Heart right ventricle (tissue), 16 donors: ENCODE measurements at places on chromosomes 1 and 21.

DNA sequence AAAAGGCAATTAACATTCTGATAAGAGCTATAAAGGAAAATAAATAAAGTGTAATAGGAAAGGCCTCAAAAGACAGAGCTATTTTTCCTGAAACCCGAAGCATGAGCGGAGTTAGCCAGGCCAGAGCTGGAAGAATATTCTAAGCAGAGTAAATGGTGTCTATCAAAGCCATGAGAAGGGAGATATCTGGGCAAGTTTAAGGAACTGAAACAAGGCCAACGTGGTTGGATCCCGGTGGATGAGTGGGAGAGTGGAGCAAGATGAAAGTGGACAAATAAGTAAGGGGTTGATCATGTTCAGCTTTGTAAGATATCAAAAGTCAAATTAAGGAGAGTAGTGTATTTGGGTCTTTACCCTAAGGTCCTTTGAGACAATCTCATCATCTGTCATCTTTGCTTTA is 234.0 kb downstream of the TM2D1 start:
- no peak for DNase-seq

DNA sequence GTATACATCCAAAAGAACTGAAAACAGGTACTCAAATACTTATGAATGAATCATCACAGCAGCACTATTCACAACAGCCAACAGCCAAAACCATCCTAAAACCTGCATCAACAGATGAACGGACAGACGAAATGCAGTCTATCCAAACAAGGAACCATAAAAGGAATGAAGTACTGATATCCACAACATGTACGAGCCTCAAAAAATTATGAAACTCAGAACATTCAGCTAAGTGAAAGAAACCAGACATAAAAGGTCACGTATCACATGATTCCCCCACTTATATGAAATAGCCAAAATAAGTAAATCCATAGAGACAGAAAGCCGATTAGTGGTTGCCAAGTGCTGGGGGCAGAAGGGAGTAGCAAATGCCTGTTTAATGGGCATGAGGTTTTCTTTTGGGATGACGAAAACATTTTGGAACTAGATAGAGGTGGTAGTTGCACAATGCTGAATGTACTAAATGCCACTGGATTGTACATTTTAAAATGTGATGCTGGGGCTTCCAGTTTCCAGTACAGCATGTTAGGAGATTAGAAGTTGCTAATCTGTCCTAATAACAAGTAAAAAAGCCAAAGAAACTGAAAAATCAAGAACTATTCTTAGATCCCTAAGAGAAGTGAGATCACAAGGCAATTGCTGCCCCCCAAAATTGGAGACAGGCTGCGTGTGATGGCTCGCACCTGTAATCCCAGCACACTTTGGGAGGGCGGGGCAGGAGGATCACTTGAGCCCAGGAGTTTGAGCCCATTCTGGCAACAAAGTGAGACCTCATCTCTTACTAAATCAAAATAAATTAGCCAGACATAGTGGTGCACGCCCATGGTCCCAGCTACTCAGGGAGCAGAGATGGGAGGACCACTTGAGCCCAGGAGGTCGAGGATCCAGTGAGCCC is 25.3 kb downstream of the CLSTN1 start:
- no peak for DNase-seq

GRCh38 chr1:92764116-92764515 is 20.8 kb downstream of the EVI5 start:
- DNase-seq: no peak

GRCh38 chr1:164922585-164922984 is 363.6 kb downstream of the PBX1 start:
- no peak for DNase-seq

GRCh38 chr1:61741711-61742619 is at the start of gene PATJ:
TSS of gene PATJ (plus strand) at chr1:61742480. CDS start at chr1:61762893, 20,413 bp downstream.
- DNase-seq: peak; percentile 57

DNA sequence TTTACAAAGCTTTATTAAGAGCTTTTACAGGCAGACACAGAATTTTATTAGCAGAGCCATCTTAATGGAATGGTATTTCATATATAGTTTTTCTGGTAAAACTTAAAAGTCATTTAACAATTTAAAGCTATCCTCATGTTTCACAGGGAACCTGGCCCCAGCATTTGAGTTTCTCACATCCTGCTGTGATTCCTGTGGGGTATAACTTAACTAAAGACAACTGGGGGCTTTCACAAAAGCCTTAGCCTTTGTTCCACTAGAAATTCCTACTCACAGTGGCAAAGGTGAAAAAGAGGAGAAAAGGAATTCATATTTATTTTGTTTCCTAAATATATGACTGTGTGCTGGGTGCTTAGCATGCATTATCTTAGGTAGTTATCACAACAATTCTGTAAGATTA is 233.9 kb downstream of the DENND1B start:
- no peak for DNase-seq

DNA sequence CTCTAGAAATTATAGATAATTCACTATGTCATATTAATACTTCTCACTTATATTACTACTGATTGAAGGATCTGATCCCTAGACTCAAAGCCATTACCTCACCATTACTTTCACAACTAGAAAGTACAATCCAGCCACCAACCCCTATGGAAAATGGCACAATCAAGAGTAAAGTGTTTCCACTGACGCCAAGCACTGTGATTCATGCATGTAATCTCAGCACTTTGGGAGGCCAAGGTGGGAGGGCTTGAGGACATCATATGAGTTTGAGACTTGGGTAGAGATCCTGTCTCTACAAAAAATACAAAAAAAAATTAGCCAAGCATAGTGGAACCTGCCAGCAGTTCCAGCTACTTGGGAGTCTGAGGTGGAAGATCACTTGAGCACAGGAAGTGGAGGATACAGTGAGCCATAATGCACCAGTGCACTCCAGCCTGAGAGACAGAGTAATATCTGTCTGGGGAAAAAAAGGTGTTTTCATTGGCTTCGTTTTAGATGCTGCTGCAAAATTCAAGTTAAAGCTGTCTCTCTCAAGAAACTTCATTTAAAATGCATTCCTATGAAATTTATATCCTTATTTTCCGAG is 126.5 kb downstream of the AKT3 start:
- DNase-seq: no peak

DNA sequence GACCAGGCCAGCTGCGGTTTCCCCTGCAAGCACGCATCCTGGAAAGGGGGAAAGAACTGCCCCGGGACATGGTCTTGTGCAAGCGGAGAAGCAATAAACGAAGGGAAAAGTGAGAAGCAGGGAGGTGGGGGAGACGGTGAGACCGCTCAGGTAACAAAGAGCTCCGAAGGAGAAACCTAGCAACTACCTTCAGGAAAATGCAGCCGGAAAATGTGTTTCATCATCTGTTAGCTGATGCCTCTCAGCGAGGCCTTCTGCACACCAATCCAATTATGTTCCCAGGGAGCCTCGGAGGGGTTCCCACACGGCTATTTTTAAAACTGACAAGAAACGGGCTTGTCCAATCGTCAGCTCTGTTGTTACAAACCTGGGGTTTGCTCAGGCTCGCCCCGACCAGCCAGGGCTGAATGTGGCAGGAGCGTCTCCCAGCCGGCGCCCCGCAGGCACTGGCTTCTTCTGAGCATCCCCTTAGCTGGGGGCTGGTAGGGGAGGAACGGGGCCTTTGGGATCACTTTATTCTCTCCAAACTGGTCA is 3.4 kb downstream of the RIPK4 start:
- no peak for DNase-seq

GRCh38 chr1:112872551-112872962 is 83.4 kb downstream of the SLC16A1 start:
- DNase-seq: no peak

GRCh38 chr1:178849918-178850317 is 21.0 kb downstream of the ANGPTL1 start:
- no peak for DNase-seq

GRCh38 chr1:115869064-115869463 is 28.1 kb upstream of the NHLH2 start:
- no peak for DNase-seq

DNA sequence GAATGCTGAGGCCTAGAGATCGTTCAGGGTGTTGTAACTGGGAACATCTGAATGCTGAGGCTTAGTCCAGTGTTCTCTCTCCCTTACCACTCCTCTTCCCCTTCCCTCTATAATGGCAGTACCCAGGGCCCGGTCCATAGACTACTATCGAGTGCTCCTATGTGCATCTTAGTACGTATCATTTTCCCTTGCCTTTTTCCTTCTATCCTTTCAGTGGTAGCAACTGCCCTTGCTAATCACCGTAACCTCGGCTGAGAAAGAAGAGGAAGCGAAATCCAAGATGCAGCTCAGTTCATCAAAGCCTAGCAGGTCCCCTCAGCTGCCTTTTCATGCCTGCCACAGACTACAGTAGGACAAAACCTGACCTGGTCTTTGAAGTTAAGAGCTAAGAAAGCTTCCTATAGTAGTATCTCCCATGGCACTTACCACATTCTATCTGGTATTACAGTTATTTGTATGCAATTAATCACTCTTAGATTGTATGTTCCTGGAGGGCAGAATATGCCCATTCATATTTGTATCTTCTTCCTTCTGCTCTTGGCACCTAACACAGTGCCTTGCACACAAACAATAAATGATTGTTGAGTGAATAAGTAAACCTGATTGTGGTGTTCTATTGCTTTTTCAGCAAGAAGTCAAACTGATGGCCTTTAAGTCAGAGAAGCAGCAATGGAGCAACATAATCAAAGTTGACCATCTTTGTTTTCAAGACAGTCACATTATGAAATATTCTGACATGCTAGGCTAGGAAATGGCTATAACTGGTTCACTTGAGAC is 22.4 kb downstream of the CNIH4 start:
- DNase-seq: no peak

DNA sequence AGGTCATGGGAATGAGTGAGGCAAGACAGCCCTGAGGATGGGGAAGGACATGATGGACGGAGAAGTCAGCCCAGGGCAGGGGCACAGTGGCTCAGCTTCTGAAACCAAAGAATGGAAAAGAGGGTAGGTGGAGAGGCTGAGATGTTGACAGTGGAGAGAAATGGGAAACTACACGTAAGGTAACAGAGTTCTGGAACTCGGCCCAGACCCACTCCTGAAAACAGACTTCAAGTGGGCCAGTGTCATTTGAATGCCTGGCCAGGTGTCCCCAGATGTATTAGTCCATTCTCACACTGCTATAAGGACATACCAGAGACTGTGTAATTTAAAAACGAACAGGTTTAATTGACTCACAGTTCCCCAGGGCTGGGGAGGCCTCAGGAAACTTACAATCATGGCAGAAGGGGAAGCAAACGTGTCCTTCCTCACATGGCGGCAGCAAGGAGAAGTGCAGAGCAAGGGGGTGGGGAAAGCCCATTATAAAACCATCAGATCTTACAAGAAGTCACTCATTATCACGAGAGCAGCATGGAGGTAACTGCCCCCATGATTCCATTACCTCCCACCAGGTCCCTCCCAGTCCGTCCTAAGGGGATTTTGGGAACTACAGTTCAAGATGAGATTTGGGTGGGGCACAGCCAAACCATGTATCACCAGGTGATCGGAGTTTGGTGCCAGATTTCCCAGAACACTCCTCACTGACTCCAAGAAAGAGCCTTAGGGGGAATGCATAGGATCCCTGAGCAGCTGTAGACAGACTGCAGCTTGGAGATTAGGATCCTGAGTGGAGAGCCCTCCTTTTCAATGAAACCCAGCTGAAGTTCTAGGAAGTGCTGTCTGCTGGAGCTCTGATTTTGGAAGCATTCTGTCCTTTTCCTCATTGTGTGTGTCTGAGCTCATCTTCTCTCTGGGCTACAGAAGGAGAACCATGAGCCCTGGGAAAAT is 40.3 kb downstream of the FHAD1 start:
- no peak for DNase-seq

- no peak for DNase-seq
Measured at GRCh38 chr1:20586953-20587660, 1.8 kb upstream of the CDA start.

DNA sequence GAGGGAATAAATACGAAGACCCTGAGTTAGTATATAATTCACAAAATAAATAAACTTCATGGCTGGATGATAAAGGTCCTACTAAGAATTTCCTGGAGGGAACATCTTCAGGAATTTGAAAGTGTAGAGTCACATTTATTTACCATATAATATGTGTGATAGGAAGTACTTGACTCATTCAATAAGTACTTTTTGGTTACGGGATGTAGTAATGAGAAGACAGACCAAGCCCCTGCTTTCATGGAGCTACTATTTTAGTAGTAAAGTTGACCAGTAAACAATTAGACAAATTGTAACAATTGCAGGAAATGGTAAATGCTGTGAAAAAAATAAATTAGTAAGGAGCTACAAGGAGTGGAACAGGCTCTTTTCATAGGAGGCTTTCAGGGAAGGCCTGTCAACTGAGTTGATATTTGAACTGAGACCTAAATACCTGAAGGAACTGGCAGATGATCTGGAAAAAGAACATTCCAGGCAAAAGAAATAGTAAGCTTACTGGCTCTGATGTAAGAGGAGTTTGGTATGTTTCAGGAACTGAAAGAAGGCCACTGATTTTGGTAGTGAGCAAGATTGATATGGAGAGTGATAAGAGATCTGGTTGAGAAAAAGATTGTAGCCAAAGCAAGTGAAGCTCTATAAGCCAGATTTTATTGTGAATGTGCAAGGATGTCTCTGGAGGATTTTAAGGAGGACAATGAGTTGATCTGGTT is 36.2 kb downstream of the CAMSAP2 start:
- DNase-seq: no peak
